ENCODE measurements at places on chromosomes 7 and 10.

DNA sequence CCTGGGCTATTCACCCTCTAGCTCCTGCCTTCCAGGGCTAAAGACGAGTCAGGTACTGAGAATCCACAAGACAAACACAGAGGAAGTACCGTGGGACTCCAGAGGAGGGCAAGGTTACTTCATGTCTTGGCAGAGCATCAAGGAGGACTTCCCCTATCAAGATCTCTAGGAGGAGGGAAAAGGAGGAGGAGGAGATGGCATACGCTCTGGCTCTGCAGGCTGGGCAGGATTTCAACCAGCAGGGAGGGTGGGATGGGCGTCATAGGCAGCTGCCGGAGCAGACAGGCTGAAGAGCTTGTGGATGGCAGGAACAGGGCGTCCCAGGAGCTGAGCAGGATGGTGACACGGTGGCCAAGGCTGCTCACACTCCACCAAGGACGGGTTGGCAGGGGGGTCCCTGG, 21.3 kb downstream of the MDH2 start:
- DNase-seq: peak; percentile 88

GRCh38 chr10:31426401-31426800, 107.4 kb downstream of the ZEB1 start:
- peak; percentile 89 for DNase-seq

GRCh38 chr7:137453356-137453755, 109.8 kb upstream of the PTN start:
- DNase-seq: no peak

DNA sequence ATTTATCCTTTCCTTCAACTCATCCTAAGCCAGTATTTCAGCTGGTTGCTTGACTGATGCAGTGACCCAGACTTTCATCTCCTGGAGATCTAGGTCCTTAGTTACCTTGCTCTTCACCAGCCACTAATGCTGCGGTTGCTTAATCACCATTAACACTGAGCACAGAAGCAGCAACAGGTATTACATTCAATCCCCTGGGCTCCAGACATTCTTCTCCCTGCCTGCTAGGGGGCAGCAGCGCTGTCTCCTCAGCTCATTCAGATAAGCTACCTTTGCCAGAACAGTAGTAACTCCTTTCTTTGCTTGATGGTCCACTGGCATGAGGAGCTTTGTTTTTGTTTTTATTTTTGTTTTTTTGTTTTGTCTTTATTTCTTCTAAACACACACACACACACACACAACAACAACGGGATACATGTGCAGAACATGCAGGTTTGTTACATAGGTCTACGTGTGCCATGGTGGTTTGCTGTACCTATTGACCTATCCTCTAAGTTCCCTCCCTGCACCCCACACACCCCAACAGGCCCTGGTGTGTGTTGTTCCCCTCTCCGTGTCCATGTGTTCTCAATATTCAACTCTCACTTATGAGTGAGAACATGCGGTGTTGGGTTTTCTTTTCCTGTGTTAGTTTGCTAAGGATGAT, 1043.2 kb upstream of the C7orf33 start:
- peak; percentile 22 for DNase-seq

- DNase-seq: no peak
Measured at GRCh38 chr10:116973371-116973905, 31.5 kb downstream of the SHTN1 start.

DNA sequence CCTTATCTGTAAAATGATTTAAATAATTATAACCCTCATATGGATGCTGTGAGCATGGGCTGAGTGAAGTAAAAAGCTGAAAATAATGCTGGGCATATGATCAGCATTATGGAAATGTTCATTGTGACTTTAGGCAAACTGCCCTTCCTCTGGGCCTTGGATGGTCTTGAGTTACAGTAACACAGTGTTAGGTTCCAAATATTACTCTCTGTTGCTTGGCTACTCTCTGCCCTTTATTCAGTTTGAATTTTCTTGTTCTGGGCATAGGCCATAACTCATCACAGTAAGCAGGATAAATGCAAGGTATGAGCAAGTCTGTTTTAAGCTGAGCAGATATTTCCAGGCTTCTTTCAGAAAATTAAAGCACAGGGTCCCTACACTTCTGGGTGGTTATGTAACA, 868.0 kb downstream of the KCNMA1 start:
- no peak for DNase-seq

- no peak for DNase-seq
Measured at GRCh38 chr7:105577251-105577650, 4.0 kb downstream of the EFCAB10 start.

DNA sequence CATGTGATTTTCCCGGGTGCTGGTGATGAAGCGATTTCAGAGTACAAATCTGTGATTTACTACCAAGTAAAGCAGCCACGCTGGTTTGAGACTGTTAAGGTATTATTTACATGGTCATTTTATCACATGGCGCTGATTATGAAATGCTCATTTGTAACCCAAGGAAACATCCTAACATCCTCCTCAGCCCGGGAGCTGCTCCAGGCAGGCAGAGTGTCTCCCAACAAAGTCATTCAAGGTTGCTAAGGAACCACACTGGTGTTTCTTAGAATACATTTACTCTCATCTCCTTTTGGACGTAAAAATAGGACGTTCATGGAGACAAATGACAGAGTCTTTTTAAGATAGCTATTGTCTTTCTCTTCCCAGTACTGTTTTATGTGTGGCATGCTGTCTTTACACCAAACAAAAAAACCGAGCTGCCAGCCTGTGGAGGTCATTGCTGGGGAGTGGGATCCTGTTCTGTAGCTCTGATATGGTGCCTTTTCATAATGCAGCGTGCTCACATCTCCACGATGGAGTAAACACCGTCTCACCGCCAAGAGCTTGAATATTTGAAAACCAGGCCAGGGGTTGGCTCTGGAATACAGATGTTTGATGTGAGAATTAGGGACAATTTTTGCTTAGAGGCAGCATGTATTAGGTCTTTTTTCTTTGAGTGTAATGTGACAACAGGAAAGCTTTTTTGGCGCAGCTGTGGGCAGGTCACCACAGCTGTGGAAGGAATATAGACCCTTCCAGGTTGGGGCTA, 119.6 kb downstream of the DOCK1 start:
- DNase-seq: peak; percentile 11

- no peak for DNase-seq
Measured at GRCh38 chr7:124934841-124935240, 5.2 kb upstream of the POT1 start.

DNA sequence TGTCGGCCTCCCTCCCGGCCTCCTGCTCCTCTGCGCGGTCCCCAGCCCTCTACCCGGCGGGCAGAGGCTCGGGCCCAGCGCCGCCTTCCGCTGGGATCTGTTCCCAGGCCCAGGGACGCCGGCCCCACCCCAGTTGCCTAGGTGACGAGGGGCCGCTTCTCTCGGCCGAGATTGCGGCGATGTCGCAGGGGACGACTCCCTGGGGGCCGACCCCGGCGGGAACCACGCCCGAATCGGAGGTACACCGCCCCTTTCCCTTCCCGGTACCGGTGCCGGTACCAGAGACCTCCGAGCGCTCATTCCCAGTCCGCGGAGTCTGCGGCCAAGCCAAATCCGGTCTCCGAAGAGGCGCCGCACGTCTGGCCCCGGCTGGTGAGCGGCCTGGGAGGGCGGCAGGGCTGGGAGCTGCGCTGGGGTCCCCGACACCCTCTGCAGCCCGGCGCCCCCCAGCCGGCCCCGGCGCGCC, at the start of gene CABCOCO1:
TSS of gene CABCOCO1 (plus strand) at position 136 of the 466 bp plus-strand sequence. CDS start at position 180, 44 bp downstream.
- peak; percentile 75 for DNase-seq

DNA sequence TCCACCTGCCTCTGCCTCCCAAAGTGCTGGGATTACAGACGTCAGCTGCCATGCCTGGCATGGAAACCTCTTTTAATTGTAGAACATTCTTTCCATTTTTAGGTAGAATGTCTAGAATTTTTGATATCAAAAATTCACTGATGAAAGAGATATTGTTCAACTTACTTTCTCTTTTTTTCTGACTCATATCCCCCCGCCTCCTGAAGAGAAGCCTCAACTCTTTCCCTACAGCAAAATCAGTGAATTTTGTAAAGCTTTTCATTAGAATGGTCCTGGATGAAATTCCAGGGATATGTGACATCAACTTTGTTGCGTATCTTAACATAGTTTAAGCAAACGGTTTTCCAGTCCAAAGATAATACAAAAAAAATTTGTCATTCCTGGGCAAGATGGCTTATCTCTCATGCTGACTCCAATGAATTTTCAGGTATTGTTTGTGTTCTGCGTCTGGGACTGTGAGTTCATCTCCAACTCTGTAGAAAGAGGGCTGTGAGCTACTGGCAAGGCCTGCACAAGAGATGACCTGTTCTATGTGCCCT, 256.8 kb downstream of the BMPER start:
- peak; percentile 69 for DNase-seq

DNA sequence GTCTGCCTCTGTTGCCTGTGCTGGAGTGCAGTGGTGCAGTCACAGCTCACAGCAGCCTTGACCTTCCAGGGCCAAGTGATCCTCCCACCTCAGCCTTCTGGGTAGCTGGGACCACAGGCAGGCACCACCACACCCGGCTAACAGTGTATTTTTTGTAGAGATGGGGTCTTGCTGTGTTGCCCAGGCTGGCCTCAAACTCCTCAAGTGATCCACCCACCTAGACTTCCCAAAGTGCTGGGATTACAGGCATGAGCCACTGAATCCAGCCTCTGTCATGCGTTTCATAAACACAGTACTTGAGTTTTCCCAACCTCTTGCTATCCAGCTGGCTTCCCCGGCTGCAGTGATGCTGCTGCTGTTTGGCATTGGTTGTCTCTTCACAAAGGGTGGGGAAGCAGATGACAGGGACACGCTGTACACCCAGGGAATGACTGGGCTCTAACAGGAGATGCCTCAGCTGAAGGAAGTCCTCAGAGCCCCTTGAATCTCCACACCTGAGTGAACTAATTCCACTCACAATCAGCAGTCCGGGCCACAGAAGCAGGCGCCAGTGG, 191.5 kb downstream of the DIP2C start:
- DNase-seq: no peak
